ENCODE measurements at places on chromosomes 7 and 10.

GRCh38 chr7:721619-722248, 4.8 kb upstream of the DNAAF5 start:
- no peak for DNase-seq

GRCh38 chr7:158705234-158705850, 738 bp upstream of the NCAPG2 start:
- peak; percentile 30 for DNase-seq

- DNase-seq: no peak
Measured at GRCh38 chr10:95241533-95241932, 47.5 kb downstream of the ACSM6 start.

- no peak for DNase-seq
Measured at GRCh38 chr10:123583639-123584418, 82.3 kb upstream of the GPR26 start.

DNA sequence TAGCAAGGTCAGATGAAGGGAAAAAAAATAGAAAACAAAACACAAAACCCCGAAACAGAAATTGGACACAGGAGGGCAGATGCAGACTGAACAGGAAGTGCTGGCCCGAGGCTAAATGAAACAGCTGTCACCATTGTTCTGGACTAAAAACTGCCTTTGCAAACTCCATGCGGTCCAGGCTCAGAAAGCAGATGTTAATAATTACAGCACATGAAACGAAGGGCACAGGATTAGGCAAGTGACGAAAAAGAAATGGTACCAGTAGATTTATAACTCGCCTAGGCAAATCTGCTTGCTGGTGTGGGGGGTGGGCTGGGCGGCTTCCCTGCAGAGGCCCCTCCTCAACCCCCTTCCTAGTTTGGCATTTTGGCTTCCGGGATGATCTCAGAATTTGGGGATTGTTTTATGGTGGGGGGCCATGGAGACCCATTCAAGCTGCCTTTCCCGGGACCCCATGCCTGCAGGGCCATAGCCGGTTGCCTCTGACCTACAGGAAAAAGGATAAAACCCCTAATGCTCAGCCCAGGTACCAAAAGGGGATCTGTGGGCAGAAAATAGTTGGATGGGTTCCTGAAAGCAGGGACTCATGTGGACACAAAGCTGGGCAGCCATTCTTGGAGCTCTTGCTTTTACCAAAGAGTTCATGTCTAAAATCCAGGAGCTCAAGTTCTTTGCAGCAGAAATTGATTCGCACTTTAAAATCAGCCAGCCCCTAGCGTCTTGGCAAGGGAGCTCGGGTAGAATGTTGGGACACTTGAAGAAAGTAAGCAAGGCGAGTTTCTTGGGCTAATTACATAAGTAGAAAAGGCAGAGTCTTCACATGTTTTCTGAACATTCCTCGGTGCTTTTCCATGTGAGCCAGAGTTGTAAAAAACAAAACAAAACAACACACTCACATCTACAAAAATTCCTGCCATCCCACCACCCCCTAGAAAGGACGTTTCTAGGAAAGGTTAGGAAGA, 39.0 kb upstream of the EMX2 start:
- no peak for DNase-seq

- no peak for DNase-seq
Measured at GRCh38 chr7:114297121-114297520, 117.5 kb upstream of the FOXP2 start.

- no peak for DNase-seq
Measured at GRCh38 chr7:158125091-158125490, 462.5 kb downstream of the PTPRN2 start.

DNA sequence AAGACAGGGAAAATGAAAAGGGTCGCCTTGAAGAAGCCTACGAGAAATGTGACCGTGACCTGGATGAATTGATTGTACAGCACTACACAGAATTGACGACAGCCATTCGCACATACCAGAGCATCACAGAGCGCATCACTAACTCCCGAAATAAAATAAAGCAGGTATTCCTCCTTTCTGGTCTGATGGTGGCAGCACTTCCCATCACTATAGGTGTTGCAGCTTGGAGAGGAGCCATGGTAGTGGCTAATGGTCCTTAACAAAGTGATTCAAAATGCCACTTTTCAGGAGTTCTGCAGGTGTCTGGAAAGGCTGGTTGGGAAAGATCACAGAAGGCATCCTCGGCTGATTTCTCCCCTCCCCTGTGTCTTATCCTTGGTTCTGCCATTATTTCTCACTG, 22.1 kb downstream of the EXOC4 start:
- no peak for DNase-seq

- DNase-seq: no peak
Measured at GRCh38 chr7:92944633-92945032, 108.3 kb upstream of the CDK6 start.

DNA sequence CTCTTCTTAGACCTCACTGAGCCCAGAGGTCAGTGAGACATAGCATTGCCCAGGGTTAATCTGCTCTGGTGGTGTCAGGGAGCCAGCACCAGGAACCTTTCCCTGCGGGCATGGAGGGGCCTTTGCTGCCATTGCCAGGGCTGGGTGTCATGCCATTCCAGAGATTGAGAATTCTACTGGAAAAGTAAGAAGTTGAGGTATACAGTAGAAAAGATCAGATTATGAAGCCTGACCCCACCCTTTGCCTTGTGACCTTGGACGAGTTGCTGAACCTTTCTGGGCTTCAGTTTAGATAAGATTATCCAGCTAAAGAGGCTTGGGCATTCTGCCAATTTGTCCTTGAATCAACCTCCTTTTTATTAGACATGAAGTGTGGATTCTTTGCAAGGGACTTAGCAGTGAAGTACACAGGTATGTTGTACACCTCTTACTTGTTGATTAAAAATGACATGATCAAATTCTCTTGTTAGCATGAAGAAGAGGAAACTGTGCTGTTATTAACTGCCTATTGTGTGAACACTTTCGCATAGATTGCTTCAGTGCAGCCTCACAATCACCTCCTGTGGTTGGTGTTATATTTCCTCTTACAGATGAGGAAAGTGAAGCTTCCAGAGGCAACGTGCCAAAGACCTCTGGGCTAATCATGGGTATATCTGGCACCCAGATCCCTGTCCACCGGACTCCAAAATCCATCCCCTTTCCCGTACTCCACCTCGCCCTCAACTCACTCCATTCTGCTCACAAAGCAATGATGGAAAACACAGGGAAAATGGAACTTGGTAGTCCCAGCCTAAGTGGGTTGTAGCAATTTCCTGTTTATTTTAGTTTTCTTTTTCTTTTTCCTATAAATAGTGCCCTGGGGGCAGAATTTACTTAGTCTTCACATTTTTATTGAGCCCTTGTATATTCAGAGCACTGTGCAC, 151.3 kb downstream of the CAMK1D start:
- DNase-seq: no peak

DNA sequence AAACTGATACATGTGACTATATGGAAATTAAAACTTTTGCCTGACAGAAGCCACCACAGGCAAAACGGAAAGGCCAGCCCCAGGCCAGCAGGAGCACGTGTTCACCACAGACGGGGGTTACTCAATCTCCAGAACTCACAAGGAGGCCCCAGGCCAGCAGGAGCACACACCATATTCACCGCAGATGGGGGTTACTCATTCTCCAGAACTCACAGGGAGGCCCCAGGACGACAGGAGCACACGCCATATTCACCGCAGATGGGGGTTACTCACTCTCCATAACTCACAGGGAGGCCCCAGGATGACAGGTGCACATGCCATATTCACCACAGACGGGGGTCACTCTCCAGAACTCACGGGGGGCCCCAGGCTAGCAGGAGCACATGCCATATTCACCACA, 61.5 kb downstream of the NKX6-2 start:
- DNase-seq: no peak

GRCh38 chr7:108467391-108467790, 11.2 kb upstream of the NRCAM start:
- DNase-seq: no peak

- DNase-seq: no peak
Measured at GRCh38 chr7:128931965-128932861, 5.5 kb upstream of the IRF5 start.

DNA sequence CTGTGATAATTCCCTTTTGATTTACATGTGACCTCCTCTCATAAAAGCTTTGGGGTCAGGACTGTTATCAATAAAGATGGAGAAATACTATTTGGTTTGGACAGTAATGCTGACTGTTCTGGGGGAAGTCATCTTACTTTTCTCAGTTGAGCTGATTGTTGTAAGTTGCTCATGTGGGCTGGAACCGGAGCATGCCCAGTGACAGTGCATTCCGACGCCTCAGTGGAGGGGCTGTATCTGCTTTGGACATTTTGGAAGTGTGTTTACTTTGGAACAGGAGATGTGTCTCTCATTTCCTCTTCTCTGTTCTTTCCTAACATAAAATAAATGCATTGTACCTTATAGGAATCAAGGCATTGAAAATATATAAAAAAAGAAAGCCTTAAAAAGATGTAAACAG, 30.1 kb downstream of the RBM33 start:
- DNase-seq: no peak
